ENCODE measurements at places on chromosomes 5 and 9. TPM values are rescaled to one million over a fixed set of nuclear protein-coding genes. Genes with fewer than 3 reads are reported as not detected.

The BRD9 gene
- total RNA-seq: 43.1 TPM

The DIRAS2 gene
- total RNA-seq: not detected

- H3K36me3 ChIP-seq: no peaks in the 10 kb centered on the region
- H3K27me3 ChIP-seq: no peaks in the 10 kb centered on the region
- H3K4me3 ChIP-seq: no peak overlapping the region
- H3K27ac ChIP-seq: no peak overlapping the region
These were observed 86.0 kb downstream of the TRPC7 start for GRCh38 chr5:136279314-136279713.

The ACSL6 gene
- total RNA-seq: 5.6 TPM

DNA sequence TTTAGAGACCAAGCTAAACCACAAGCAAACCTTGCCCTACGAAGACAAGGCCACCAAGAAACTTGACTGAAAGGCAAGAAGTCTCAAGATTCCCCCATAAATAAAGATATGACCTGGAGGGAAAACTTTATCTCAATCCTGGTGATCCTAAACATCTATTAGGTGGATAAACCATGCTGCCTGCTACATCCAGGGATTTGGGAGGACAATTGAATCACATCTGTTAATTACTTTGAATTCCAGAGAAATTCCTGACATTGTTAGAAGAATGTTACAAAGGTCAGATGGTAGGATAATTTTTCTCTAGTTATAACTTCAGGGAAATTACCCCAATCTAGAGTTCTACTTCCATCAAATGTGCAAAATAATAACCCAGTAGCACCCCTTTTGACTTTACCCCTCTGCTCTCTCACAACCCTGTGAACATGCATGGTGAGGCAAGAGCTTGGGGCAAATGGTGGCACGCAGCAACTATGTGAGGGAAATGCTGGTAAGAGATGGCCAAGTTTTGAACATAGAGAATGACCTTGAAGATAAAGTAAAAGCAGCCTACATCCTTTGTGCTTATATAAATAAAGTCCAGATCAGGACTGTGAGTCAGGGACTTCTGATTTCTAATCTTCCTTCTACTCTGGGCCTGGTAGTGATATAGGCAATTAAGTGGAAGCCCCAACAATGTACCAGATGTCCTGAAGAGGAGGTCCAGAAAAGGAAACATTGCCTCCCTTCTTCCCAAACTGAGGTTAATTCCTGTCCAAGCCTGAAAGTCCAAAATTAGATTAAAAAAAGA is 57.1 kb upstream of the PTGER4 start:
- no peak for DNase-seq
- H3K27me3 ChIP-seq: no peaks in the 10 kb centered on the region
- no peak overlapping the region for H3K27ac ChIP-seq
- no peak overlapping the region for H3K4me3 ChIP-seq

DNA sequence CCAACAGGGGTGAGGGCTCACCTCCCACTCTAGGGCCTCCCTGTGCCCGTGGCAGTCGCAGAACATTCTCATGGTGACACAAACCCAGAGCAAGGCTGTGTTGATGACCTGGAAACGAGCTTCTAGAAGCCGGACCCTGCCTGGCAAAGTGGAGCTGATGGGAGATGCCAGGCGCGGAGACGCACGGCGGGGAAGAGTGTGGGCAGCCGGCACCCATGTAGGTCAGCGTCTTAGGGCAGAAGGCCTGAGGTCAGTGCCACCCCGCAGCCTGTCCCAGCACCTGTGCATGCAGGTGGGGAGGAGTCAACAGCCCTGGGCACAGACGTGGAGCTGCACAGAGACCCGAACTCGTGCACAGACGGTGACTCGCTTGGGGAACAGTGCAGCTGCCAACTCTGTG is 5.4 kb downstream of the SLC6A18 start:
- H3K27ac ChIP-seq: no peak overlapping the region
- H3K4me1 ChIP-seq: no peaks in the 10 kb centered on the region
- no peak overlapping the region for H3K4me3 ChIP-seq
- H3K27me3 ChIP-seq: peaks cover 9% of the 10 kb centered on the region

The FRRS1L gene
- total RNA-seq: not detected

The CXCL14 gene
- not detected for total RNA-seq

- no peaks in the 10 kb centered on the region for H3K27me3 ChIP-seq
- DNase-seq: no peak
- no peaks in the 10 kb centered on the region for H3K4me1 ChIP-seq
- H3K27ac ChIP-seq: no peak overlapping the region
These were observed 125.6 kb downstream of the LPAR1 start for GRCh38 chr9:110912419-110913291.

DNA sequence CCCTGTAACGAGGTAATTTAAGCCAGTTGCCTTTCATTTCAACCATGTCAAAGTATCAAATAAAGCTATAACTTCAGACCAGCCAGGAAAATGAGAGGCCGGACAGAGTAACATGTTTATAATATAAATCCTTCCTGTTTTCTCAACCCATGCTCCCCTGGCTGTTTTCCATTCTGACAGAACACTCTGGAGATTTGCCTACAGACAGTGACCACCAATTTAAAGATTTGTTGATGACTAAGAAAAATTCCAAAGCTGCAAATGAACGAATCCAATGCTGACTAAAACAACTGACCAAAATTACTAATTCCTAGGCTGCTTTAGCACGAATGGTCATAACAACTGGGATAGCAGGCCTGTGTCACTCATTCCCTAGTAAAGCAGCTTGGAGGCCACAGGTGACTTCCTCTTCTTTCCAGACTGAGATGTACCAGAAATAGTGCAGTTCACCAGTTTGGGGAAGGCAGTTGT is 141.4 kb downstream of the AOPEP start:
- no peak overlapping the region for H3K4me3 ChIP-seq
- DNase-seq: no peak
- no peaks in the 10 kb centered on the region for H3K27me3 ChIP-seq
- peaks cover 2% of the 10 kb centered on the region for H3K36me3 ChIP-seq

GRCh38 chr5:57176350-57176857 is 2.5 kb downstream of the GPBP1 start:
- H3K4me1 ChIP-seq: peaks cover 49% of the 10 kb centered on the region
- no peak for DNase-seq
- H3K27me3 ChIP-seq: no peaks in the 10 kb centered on the region
- H3K27ac ChIP-seq: peak overlapping the region; percentile 98
